ENCODE measurements at places on chromosomes 7 and 10. TPM values are rescaled to one million over a fixed set of nuclear protein-coding genes. Genes with fewer than 3 reads are reported as not detected.

The TRIM74 gene
- total RNA-seq, result 0.16 TPM

The TMEM236 gene
- total RNA-seq, result not detected

The ATP6V0E2 gene
- 95.5 TPM for total RNA-seq

The SNX13 gene
- total RNA-seq, result 20.9 TPM

The MYPN gene
- 0.49 TPM for total RNA-seq

The CUTC gene
- 11.7 TPM for total RNA-seq

The SKIDA1 gene
- 3.3 TPM for total RNA-seq

The AKR1C8 gene
- total RNA-seq, result not detected

The CPA5 gene
- not detected for total RNA-seq

The PDGFA gene
- total RNA-seq, result 41.6 TPM

The OPN1SW gene
- not detected for total RNA-seq

The MKI67 gene
- total RNA-seq, result 75.6 TPM

The CYP26A1 gene
- total RNA-seq, result 1.0 TPM

The BTBD16 gene
- 1.4 TPM for total RNA-seq

The CUZD1 gene
- total RNA-seq, result 0.16 TPM

The H2BK1 gene
- total RNA-seq, result not detected

The C10orf62 gene
- total RNA-seq, result 0.13 TPM

The BNIP3 gene
- 44.9 TPM for total RNA-seq

The SPACDR gene
- total RNA-seq, result 0.89 TPM

The IQUB gene
- total RNA-seq, result 0.89 TPM

The SORBS1 gene
- 2.8 TPM for total RNA-seq

The UPK3BL2 gene
- 0.98 TPM for total RNA-seq

The ANKRD30A gene
- total RNA-seq, result not detected

The PRKG1 gene
- 0.49 TPM for total RNA-seq

The SPDYE2B gene
- total RNA-seq, result not detected

The TAS2R5 gene
- total RNA-seq, result 1.1 TPM
